Astrocyte (in vitro differentiated cells and primary cell): ENCODE measurements at places on chromosomes 4 and X. TPM values are rescaled to one million over a fixed set of nuclear protein-coding genes. Genes with fewer than 3 reads are reported as not detected.

DNA sequence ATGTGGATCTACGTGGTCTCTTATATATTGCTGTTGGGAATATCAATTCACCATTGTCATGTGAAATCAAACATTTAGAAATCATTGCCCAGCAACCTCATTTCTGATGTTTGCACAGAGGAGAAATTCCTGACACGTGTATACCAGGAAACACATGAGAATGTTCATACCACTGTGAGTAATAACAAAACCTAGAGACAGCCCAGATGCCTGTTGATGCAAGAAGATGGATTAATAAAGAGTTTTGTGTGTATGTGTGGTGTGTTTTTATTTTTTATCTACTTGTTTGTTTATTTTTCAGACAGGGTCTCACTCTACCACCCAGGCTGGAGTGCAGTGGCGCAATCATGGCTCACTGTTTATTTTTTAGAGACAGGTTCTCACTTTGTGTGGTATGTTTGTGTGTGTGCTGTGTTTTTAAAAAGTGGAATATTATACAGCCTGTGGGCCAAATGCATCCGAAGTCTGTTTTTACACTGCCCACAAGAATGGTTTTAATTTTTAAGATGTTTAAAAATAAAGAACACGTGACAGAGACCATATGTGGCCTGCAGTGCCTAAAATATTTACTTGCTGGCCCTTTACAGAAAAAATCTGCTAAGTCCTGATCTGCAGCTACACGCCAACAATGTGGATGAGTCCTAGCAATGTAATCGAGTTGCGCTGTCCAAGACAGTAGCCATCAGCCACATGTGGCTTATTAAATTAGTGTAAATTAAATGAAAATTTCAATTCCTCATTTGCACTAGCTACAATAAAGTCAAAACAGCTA is 39.2 kb downstream of the TXLNG start:
- peak; percentile 43 for DNase-seq

DNA sequence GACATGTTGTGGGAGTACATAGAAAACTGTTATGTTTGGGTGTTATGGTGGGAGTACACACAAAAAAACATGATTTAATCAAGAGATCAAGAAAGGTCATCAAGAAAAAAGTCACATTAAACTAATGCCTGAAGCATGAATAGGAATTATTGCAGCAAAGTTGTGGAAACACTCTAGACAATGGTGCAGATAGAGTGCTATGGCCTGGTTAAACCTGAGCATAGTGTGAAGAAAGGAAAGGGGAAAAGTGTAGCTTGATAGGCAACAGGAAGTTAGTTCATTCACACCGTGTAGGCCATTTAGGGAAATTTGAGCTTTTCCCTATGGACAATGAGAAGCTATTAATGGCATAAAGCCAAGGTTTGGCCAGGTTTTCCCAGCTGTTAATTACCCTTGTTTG is 162.1 kb upstream of the EMCN start:
- no peak for DNase-seq

GRCh38 chrX:123968383-123969050 is 7.0 kb downstream of the STAG2 start:
- DNase-seq, result no peak

DNA sequence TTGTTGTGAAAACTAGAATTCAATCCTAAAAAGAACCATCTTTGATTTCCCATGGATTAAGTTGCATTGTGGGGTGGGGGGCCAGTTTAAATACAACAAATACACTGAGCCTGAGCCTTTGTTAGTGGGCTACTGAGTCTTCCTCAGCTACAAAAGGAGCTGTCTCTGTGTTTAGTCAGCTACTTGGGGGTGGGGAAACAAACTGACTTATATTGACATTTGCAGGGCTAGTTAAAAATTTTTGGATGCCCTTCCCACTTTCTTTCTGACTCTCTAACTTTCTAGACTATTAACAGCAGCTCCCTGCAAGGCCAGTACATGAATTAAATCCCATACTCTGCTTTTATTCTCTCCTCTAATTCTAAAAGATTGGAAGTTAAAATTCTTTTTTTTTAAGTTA is 32.5 kb upstream of the FHDC1 start:
- DNase-seq, result no peak

Gene CNGA1
- not detected in 2 replicates for total RNA-seq

Gene POF1B
- total RNA-seq, result not detected in 2 replicates

Gene SMIM43
- total RNA-seq, result not detected in 2 replicates
